Naive thymus-derived CD4-positive, alpha-beta T cell (primary cell): ENCODE measurements at places on chromosomes 3 and 15.

GRCh38 chr15:82643992-82644391, 3.2 kb downstream of the CPEB1 start:
- no peak for DNase-seq

DNA sequence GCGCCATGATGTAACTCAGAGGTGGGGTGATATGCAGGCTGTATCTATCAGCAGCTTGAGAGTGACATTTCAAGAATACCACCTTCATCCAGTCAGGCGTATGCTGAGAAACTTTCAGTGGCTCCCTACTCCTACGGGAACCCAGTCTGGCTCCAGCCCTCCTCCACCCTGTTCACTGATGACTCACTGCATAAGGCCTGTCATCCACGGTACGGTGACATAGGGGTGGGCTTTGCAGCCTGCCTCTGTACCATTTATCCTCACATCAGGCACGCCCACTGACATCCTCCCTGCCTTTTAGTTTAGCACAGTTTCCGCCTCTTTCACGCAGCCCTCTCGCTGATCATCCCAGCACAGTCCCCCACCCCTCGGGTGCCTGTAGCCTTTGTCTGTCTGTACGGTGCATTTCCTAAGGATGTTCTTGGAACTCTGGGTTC, 11.7 kb downstream of the PXYLP1 start:
- peak; percentile 66 for DNase-seq

GRCh38 chr3:190070622-190071347, 49.9 kb downstream of the P3H2 start:
- no peak for DNase-seq

DNA sequence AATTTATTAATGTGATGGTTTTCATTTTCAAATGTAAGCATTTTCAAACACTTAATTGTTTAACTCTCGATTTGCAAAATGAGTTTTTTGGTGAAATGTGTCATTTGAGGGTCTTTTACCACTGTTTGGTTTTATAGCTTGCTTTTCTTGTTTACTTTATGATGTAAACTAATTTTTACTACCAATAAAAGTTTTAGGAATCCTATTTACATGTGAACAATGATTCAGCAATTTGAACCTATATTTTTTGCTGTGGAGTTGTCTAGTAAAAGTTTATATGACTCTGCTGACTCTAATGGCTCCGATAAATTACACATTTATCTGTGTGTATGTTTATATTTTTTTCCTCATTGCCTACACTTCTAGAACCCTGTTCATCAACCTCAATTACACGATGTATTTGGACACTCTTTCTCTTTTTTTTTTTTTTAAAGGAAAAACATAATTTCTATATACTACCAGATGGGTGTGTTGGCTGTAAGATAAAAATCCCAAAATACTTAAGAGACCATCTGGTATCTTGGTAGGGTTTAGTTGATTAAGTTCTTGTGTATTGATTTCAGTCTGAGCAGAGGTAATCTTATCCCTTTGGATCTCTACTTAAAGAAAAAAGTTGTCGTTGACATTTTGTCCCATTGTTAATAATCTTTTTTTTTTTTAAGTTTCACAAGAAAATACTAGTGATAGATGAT, 89.5 kb downstream of the PTPRG start:
- DNase-seq, result no peak

DNA sequence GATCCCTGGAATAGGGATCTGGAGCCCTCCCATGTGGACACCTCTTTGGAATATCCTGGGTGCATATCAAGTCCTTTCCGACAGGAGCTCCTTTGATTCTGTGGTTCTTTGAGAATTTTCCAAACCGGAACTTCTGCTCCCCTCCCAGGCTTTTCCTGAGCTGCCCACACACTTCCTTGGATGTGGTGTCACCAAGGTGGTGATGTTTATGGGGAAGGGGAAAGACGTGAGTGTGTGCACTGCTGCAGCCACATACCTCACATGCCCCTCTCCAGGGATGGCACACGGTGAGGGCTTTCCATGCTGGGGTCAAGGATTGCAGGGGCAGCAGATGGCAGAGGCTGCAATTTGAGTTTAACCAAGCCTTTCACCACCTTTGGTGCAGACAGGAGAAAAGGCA, 27.9 kb upstream of the PSTPIP1 start:
- DNase-seq, result no peak

DNA sequence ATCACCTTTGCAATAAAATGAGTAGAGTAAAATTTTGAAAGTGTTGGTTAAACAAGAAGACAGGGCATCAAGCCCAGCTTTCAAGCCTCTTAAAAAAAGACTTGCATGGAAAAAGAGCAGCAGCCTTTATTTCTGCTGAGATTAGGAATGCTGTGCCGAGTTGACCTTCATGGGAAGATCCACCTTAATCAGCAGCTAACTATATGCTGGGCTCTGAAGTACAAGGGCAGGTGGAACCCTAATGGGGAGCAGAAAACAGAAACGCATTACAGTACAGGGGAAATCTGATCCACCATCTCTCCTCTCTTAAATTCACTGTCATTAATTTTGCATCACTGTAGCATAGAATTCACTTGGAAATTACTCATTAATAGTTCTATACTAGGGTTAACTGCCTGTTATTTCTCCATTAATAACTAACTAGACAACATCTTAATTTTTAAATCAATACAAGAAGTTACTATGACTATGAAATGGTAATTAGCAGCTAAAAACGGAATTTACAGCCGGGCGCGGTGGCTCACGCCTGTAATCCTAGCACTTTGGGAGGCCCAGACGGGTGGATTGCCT, 133.6 kb downstream of the GHSR start:
- no peak for DNase-seq

GRCh38 chr15:68379058-68379758, 52.8 kb downstream of the ITGA11 start:
- no peak for DNase-seq

DNA sequence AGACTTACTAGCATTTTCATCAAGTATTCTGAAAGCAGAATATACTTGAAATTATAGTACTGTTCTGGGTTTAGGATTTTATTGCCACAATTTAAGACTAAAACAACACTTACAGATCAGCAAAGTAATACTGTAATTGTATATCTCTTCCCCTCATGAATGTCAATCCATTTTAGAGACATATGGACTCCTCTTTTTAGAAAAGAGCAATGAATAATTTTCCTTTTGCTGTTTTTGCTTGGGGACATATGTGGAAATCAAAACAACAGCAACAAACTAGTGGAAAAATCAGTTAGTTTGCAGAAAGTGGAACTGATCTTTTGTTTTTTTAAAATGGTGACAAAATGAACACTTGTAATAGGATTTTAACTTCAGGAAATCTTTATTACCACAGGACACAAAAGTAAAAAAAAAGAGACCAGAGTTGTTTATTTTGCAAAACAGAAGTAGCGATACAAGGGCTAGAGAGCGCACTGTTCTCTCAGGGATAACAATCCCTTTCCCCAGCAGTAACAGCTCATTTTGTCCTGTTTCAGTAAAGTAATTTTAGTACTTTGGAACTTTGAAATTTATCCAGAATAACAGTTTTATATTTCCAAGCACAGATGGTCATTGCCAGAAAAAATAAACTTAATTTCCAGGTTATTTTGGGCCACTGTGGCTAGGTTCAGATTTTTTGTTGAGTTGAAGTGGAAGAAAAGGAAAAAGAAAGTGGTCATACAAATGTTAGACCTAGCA, 17.1 kb downstream of the LEKR1 start:
- DNase-seq, result no peak
